ENCODE measurements at places on chromosomes 4 and X. TPM values are rescaled to one million over a fixed set of nuclear protein-coding genes. Genes with fewer than 3 reads are reported as not detected.

CT45A10 gene
- not detected for total RNA-seq

GRCh38 chrX:154833746-154834274 is 652 bp downstream of the SMIM9 start:
- H3K27me3 ChIP-seq: no peaks in the 10 kb centered on the region
- DNase-seq: no peak
- no peaks in the 10 kb centered on the region for H3K4me1 ChIP-seq
- H3K4me3 ChIP-seq: no peak overlapping the region
- no peak overlapping the region for H3K27ac ChIP-seq

DNA sequence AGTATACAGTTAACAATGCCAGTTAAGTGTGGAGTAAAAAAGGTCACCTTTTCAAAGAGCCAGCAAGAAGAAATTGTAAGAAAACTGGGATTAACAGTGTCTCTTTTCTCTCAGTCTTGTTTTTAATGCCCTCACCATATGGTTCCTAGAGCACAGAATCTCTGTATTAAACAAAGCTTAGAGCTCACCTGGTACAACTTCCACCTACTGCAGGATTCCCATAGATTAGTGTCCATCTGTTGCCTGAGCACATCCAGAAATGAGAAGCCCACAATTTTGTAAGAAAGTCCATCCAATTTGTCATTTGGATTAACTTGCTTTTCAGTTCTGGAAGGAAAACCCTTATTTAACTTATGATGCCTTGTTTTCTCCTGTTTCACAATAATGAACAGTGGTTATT is 1037.1 kb downstream of the STPG2 start:
- H3K4me1 ChIP-seq: no peaks in the 10 kb centered on the region
- DNase-seq: no peak
- no peak overlapping the region for H3K4me3 ChIP-seq
- H3K27me3 ChIP-seq: no peaks in the 10 kb centered on the region
- H3K27ac ChIP-seq: no peak overlapping the region

HPGDS gene
- total RNA-seq: 5.7 TPM

- H3K4me3 ChIP-seq: no peak overlapping the region
- H3K36me3 ChIP-seq: no peaks in the 10 kb centered on the region
- no peaks in the 10 kb centered on the region for H3K27me3 ChIP-seq
- DNase-seq: no peak
These were observed 7.4 kb downstream of the LPAR4 start for GRCh38 chrX:78754917-78755316.

DNA sequence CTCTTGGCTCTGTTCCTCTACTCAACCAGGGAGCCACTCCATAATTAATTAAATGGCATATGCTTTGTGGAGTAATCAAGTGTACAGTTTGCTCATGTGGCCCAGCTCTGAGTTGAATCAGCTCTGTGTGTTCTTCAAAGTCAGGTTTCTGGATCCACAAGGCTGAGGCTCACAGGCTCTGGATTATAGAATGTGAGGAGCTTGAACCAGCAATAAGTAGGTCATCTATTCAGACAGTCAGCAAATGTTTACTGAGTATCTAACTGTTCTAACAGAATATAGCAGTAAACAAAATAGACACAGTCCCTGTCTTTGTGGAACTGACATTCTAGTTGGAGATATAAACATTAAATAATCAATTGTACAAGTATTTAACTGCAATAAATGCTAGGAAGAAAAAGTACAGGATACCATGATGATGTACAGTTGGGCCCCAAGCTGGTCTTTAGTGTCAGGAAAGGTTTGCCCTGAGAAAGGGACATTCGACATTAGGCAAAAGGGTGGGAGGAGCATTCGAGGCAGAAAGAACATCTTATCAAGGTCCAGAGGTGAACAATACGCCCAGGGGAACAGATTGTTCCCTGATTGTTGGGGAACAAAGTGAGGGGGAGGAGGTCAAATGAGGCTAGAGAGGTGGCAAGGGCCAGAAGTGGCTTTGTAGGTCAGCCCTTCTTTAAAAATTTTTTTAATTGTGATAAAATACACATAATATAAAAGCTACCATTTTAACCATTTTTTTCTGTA is 20.5 kb upstream of the TSR2 start:
- H3K36me3 ChIP-seq: no peaks in the 10 kb centered on the region
- H3K27ac ChIP-seq: no peak overlapping the region
- H3K27me3 ChIP-seq: no peaks in the 10 kb centered on the region
- no peak for DNase-seq

P2RY10 gene
- 0.75 TPM for total RNA-seq

DNA sequence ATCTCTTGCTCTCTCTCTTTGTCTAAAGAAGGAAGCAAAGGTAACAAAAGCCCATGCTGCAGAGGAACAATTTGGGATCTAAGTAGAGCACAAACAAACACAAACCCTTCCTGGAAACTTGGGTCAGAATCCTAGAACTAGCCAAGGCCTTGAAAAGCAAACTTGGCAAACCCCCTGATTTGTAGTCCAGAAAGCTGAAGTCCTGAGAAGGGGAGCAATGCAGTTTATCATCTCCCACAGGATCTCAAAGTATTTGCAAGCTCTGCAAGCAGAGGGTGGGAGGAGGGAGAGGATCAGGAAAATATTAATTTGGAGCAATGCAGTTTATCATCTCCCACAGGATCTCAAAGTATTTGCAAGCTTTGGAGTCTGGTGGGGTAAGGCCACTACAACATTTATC is 379.5 kb upstream of the FGF13 start:
- no peak overlapping the region for H3K4me3 ChIP-seq
- H3K4me1 ChIP-seq: no peaks in the 10 kb centered on the region
- H3K27me3 ChIP-seq: no peaks in the 10 kb centered on the region
- no peak overlapping the region for H3K27ac ChIP-seq
- DNase-seq: no peak

GYPE gene
- 3.9 TPM for total RNA-seq

All from aorta (tissue), 5 donors.